ENCODE measurements at places on chromosomes 2 and 18.

DNA sequence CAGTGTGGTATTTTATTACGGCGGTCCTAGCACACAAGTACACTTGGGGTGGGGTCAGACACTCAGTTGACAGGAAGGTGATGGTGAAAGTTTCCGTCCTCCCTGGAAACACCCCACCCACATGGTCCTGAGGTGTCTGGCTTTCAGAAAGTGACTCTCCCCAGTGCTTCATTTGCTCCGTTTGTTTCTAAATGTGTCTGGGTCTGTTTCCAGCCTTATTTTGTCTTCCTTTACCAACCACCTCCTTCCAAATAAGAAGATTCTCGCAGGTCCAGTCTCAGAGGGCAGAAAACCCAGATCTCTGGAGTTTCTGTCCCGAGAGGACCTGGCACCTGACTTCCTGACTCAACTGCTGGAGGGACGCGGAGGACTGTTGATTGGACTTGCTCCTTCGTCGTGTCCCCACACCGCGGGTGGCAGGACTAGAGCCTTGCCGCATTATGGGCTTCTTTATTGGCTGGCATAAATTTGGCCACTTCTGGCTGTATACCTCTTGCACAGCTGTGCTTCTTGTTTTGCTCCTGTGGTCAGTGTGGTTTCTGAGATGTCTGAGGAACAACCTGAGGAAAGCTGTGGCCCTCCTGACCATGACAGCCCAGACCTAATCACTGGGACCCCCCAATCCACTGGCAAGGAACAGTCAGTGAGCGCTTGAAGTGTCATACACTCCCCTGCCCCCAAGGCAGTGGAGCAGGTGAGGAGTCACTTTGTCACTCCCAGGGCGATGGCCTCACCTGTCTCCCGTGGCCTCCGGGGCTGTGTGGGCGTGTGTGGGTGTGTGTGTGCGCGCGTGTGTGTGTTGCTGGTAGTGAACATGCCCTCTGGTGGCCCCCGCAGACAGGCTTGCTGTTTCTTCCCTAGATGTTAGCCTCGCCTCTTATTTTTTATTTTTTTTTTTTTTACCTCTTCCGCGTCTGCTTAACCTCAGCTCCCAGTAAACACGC lies 45.6 kb downstream of the MEX3C start:
- no peak for DNase-seq

GRCh38 chr2:3379339-3379646 lies 201 bp upstream of the TRAPPC12 start:
- no peak for DNase-seq

DNA sequence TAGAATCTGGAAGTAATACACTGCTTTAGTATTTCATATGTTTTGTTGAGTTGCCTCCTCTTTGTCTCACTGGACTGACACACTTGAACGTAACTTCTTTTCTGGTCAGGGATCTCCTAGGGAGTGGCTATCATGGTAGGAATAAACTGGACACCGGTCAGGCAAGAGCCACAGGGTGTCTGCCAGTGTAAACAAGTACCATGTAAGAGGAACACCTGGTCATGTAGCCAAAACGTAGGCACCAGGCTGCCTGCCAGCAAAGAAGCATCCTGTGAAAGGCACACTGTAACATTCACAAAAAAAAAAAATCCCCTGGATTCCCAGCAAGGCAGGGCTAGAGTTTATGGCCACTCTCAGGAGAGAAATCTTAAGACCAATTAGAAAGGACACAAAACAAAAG lies 372.8 kb upstream of the RND3 start:
- DNase-seq: no peak

DNA sequence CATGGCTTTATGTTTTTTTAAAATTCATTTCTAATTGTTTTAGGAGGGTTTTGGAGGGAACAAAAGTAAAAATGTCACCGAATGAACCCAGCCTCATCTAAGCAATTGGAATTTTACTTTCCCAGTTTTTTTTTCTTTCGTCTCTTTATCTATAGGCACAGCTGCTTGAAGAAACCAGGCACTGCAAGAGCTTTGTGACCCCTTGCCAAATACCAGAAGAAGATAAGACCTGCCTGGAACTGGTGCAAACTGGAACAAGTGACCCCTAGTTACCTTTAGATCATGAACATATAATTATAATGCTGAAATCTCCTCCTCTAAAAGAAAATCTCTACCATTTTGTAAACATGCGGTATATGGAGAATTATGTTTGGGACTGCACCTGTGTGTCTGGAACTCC lies 100.9 kb downstream of the TSN start:
- DNase-seq: no peak

- no peak for DNase-seq
Measured at GRCh38 chr2:161044095-161044865, 115.9 kb upstream of the TANK start.

GRCh38 chr2:177118636-177119035 lies 94.0 kb upstream of the HNRNPA3 start:
- DNase-seq: no peak

DNA sequence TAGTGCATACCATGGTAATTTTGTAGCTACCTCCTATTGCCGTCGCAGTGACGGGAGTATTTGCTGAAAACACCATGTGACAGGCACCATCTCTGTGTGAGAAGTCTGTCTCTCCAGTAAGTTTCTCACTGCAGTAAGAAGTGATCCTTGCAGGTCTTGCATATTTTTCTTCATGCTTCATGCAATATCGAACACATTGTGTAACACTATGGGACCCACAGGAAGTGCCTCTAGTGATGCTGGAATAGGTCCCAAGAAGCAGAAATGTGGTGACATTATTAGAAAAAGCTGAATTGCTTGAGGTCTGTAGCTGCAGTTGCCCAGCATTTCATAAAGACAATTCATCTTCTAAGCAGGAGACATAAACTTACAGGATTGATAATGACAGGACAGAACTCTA lies 167.6 kb downstream of the DCDC2C start:
- no peak for DNase-seq

- no peak for DNase-seq
Measured at GRCh38 chr2:25420820-25421237, 79.1 kb upstream of the DNMT3A start.

- DNase-seq: no peak
Measured at GRCh38 chr18:62281684-62282083, 43.4 kb upstream of the TNFRSF11A start.

DNA sequence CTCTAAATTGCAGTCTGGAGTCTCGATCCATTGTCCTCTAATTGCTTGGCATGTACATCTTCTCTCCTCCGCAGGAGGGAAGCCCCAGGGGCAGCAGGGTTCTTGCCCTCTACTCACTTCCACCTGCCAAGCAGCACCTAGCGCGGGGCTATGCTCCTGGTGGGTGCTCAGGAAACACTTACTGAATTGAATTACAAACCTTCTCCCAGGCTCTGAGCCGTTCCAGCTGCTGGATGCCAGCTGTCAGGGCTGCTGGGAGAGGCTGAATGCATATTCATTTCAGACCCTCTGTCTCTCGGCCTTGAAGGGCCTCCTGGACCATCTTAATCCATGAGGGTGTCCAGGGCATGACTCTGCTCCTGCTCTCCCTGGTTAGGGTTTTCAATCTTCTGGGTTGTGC lies 94.0 kb downstream of the CELF4 start:
- no peak for DNase-seq

DNA sequence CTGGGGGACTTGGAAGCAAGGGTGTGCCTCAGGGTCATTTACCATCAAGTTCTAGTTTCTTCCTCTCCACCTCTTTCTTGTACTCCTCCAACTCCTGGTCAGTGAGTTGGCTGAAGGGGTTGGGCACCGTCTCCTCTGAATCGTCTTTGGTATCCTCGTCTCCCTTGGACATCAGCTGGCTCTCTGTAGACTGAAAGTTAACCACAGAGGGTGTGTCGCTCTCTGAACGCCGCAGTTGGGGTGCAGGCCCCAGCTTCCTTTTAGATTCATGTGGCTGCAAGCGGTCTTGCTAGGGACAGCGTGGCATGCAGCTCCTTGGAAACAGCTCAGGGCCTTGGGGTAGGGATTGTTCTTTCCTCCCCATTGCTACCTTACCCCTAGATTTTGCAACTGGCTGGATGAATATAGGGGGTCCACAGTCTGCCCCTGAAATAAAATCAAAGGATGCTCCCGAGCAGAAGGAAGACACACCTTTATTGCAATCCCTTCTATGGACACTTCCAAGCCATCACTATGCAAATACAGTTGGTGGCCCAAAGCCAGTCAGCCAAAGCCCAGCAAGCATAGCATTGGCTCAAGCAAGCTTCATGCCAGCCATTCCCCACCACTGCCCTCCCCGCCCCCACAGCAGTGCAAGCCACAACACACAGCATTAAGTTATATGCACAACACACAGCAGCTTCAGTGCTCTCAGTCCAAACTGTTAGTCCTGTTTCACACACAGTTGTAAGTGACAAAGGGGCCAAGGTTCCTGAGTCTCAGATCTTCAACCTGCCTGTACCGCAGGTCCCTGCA lies 93.2 kb downstream of the ADD2 start:
- no peak for DNase-seq

GRCh38 chr2:144256996-144257707 lies 262.8 kb downstream of the ZEB2 start:
- DNase-seq: no peak

DNA sequence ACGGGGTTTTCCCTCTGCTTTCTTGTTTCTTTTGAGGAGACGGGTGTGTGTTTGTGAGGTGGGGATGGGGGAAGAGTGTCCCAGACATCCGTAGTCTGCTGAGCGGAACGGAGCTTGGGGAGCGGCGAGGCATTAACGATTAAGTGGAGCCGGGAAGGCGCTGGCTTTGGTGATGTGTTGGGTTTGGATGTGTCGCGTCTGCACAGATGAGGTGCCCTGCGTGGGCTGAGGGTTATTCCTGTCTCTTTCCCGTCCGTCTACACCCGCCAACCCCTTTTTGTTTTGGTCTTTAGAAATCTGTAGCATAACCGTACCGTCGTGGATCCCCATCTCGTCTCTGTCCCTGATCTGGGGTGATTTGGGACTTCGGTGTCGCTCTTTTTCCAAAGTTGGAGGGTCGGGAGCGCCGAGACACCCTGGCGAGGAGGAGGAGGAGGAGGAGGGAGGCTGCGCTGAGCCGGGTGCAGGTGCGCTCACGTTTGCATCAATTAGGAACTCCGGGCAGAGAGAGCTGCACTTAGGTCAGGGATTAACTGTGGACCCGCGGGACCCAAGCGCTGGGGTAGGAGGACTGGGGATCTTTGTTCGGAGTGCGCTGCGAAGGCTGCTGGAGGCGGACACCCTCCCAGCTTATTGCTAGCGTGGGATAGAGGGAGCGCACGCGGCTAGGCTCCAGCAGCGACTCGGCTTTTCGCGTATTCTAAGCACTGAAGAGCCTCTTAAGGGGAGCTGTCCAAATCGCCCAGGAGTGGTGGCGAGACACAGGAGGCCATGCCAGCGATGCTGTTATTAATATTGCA lies 720.3 kb downstream of the DPP10 start:
- peak; percentile 13 for DNase-seq

DNA sequence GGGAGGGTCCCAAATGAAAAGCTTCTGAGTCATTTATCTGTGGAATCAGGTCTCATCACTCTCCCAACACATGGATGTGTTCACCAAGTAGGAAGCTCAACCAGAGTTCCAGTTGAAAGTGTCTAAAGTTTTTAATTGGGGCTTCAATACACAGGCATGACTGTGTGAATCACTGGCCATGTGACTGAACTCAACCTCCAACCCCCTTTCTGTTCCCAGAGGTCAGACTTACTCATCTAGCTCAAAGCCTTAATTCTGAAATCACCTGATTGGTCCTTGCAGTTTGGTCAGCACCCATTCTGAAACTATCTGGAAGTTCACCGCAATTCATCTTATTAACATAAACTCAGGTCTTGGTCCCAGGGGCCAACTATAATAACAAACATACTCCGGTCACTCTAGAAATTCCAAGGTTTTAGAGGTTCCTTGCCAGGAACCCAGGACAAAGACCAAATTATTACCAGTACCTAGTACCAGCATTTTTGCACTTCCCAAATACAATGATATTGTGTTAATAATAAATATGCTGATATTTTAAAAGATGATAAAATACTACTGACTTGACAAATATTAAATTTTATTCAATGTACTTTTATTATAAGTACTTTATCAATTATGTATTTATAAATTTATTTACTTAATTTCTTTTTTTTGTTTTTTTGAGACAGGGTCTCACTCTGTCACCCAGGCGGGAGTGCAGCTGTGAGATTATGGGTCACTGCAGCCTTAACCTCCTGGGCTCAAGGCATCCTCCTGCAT lies 10.7 kb upstream of the RBM45 start:
- no peak for DNase-seq

- peak; percentile 48 for DNase-seq
Measured at GRCh38 chr2:240434728-240435456, 571 bp upstream of the GPC1 start.

DNA sequence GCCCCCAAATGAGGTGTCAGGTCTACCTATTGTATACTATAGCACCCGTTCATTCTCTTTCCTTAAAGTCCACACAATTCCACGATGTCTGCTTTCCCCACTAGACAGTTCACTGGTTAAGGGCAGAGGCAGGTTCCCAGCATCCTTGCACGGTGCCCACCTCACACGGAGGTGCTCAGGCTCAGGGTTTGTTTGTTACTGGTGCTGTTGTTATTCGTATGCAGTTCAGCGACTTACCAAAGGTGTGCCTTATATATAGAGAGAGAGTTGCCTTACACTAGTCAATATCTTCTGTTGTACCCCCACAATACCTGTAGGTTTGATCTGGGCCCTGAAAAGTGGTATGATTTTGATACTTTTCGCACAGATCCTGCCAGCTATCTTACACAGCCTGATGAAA lies 30.6 kb downstream of the SLC3A1 start:
- no peak for DNase-seq

- DNase-seq: no peak
Measured at GRCh38 chr2:134792186-134792585, 46.2 kb upstream of the ACMSD start.

DNA sequence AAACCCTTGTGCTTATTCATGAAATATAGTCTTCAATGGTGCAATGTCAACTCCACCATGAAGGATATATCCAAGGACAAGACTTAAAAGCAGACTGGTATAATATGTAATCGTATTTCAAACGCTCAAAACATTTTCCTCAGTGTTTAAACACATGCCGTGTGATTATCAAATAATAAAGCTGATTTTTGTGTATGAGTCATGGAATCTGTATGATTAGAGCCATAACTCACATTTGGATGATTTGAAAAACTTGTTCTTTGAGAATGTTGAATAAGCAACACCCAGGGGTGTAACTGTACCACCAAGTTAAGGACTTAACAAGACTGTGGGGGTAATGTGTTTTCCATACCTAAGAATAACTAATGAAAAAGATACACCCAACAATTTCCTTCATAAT lies 215.3 kb downstream of the STK39 start:
- DNase-seq: no peak

- no peak for DNase-seq
Measured at GRCh38 chr2:113692698-113693428, 63.6 kb downstream of the SLC35F5 start.

GRCh38 chr2:114543236-114543766 lies 100.9 kb downstream of the DPP10 start:
- peak; percentile 17 for DNase-seq

DNA sequence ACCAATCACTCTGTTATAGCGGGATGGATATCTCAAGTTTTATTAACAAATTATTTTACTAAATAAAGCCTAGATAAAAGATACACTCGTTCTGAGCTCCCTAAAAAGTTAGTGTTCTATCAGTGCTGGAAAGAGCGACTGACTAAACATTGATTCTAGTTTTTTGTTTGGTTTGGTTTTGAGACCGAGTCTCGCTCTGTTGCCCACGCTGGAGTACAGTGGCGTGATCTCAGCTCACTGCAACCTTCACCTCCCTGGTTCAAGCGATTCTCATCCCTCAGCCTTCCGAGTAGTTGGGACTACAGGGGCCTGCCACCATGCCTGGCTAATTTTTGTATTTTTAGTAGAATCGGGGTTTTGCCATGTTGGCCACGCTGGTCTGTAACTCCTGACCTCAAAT lies 73.8 kb upstream of the CDCA7 start:
- no peak for DNase-seq
